Neural crest cell (in vitro differentiated cells): ENCODE measurements at places on chromosomes 7 and 10. TPM values are rescaled to one million over a fixed set of nuclear protein-coding genes. Genes with fewer than 3 reads are reported as not detected.

DNA sequence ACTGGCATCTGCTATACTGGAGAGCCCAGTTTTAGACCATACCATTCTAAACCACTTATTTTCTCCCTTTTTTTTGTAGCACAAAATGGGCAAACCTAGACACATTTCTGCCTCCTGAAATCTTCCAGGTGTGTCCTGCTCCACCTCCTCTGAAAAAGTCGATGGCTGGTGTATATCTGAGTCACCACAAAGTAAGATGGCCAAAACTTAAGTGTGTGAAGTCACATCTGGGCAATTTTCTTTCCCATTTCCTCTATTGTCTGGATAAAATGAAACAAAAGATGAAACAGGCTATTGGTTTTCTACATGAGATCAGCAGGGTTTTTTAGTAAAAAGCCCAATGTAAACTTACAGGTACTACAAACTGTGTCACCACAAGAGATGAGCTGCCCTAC lies 65.5 kb downstream of the OSBPL3 start:
- H3K27me3 ChIP-seq: no peaks in the 10 kb centered on the region
- no peak for DNase-seq
- H3K4me3 ChIP-seq: no peak overlapping the region
- H3K4me1 ChIP-seq: no peaks in the 10 kb centered on the region

DNA sequence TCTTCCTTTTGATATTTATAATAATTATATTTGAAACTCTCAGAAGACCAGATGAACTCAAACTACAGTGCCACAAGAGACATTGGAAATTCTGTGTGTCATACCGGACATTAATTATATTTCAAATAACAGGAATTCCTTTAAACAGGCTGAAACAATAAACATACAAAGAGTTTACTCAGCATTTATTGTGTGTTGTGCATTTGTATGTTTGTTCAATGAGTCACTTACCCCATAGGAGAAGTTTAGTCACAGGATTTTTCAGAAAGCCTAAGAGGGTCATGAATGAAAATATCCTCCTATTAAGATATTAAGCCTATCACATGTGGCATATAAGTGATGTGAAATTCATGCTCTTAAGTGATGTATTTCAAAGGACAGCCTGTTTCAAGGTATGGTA lies 566.8 kb downstream of the CNTNAP2 start:
- no peak overlapping the region for H3K27ac ChIP-seq
- DNase-seq: no peak
- no peaks in the 10 kb centered on the region for H3K27me3 ChIP-seq
- no peaks in the 10 kb centered on the region for H3K4me1 ChIP-seq
- no peak overlapping the region for H3K4me3 ChIP-seq
- no peaks in the 10 kb centered on the region for H3K36me3 ChIP-seq

- no peak for DNase-seq
- no peak overlapping the region for H3K4me3 ChIP-seq
- H3K36me3 ChIP-seq: peaks cover 8% of the 10 kb centered on the region
- no peak overlapping the region for H3K27ac ChIP-seq
These were observed 246.1 kb downstream of the TNS3 start for GRCh38 chr7:47335557-47336471.

GRCh38 chr10:35559416-35559815 lies 45.7 kb upstream of the GJD4 start:
- no peaks in the 10 kb centered on the region for H3K27me3 ChIP-seq
- no peak overlapping the region for H3K27ac ChIP-seq
- H3K4me1 ChIP-seq: peaks cover 3% of the 10 kb centered on the region

DNA sequence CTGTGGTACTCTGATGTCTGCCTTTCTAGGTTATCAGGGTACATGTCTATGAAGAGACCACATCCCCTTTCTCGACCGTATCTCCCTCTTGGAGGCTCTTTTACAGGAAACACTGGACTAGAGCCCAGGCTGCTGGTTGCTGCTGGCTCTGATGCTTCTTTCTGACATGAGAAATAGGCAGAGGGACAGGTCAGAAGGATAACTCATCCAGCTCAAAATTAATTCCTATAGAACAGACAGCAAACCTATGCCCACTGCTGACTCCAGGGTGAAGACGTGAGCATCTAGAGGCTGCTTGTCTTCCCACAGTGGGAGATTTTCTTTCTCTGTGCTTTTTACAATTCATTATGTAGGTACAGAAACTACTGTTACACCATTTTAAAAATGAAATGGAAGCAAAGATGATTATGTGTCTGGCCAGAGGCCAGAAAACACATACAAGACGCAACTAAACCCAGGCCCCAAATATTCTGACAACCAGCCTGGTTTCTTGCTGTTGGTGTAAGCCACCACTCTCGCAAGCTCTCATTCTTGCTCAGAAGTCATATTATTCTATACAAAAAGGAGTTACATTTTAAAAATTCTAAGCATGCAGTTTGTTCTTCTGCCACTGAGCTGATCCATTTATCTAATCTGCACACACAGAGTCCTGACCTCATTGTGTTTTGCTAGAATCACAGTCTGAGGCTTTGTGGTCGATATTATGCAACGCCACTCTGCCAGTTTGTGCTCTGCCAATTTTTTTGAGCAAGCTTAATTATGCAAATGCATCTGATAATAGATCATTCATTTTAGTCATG lies 424.3 kb downstream of the KIF20B start:
- no peak for DNase-seq
- no peaks in the 10 kb centered on the region for H3K36me3 ChIP-seq
- H3K4me1 ChIP-seq: no peaks in the 10 kb centered on the region
- no peak overlapping the region for H3K27ac ChIP-seq
- H3K27me3 ChIP-seq: no peaks in the 10 kb centered on the region
- no peak overlapping the region for H3K4me3 ChIP-seq

- peaks cover 7% of the 10 kb centered on the region for H3K27me3 ChIP-seq
- no peak for DNase-seq
- H3K4me3 ChIP-seq: no peak overlapping the region
- H3K36me3 ChIP-seq: no peaks in the 10 kb centered on the region
These were observed 120.6 kb upstream of the TCERG1L start for GRCh38 chr10:131431978-131432690.

GRCh38 chr10:21289961-21290360 lies 235.5 kb downstream of the SKIDA1 start:
- H3K36me3 ChIP-seq: no peaks in the 10 kb centered on the region
- no peak overlapping the region for H3K27ac ChIP-seq

- DNase-seq: no peak
- H3K4me1 ChIP-seq: no peaks in the 10 kb centered on the region
- no peaks in the 10 kb centered on the region for H3K27me3 ChIP-seq
- H3K27ac ChIP-seq: no peak overlapping the region
- H3K36me3 ChIP-seq: no peaks in the 10 kb centered on the region
- H3K4me3 ChIP-seq: no peak overlapping the region
These were observed 371.8 kb downstream of the MDFIC start for GRCh38 chr7:115293628-115294240.

DNA sequence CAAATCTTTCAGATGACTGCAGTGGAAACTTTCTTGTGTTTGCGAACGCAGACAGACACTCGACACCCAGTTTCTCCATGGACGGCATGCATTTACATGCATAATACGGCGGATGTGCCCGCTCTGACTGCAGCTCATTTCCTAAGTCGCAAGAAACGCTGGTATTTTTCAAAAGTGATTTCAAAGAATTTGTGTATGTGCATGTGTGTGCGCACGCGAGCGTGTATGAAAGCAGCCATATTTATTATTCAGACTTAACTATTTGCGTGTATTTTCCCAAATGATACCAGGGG lies 436.5 kb upstream of the MGMT start:
- no peak for DNase-seq
- no peak overlapping the region for H3K4me3 ChIP-seq
- peaks cover 21% of the 10 kb centered on the region for H3K4me1 ChIP-seq
- H3K27me3 ChIP-seq: peaks cover 68% of the 10 kb centered on the region
- H3K36me3 ChIP-seq: no peaks in the 10 kb centered on the region
- no peak overlapping the region for H3K27ac ChIP-seq

- no peaks in the 10 kb centered on the region for H3K27me3 ChIP-seq
- no peak overlapping the region for H3K27ac ChIP-seq
- H3K36me3 ChIP-seq: no peaks in the 10 kb centered on the region
- DNase-seq: no peak
These were observed 52.0 kb downstream of the ZNF22 start for GRCh38 chr10:45052700-45053099.

- H3K4me1 ChIP-seq: no peaks in the 10 kb centered on the region
- no peak overlapping the region for H3K4me3 ChIP-seq
- no peak overlapping the region for H3K27ac ChIP-seq
- H3K36me3 ChIP-seq: no peaks in the 10 kb centered on the region
- H3K27me3 ChIP-seq: no peaks in the 10 kb centered on the region
These were observed 42.0 kb upstream of the PDLIM1 start for GRCh38 chr10:95332666-95333249.

DNA sequence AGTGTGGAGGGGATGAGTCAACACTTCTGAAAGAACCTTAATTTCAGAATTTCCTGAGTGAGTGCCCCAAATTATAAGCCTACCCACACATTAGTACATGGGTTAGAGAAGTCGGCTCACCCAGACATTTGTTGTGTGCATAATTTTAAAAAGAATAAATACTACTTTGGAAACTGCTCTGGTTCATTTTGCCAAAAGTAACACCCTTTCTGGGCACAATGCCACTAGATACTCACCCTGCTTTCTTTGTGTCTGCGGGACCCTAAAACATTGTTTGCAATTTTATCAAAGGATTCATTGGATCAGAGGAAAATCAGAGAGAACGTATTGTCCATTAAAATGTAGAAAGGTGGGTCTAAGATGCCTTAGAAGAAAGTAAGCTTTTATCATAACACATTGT lies 245.5 kb upstream of the NRP1 start:
- no peaks in the 10 kb centered on the region for H3K36me3 ChIP-seq
- H3K4me1 ChIP-seq: no peaks in the 10 kb centered on the region
- H3K4me3 ChIP-seq: no peak overlapping the region

DNA sequence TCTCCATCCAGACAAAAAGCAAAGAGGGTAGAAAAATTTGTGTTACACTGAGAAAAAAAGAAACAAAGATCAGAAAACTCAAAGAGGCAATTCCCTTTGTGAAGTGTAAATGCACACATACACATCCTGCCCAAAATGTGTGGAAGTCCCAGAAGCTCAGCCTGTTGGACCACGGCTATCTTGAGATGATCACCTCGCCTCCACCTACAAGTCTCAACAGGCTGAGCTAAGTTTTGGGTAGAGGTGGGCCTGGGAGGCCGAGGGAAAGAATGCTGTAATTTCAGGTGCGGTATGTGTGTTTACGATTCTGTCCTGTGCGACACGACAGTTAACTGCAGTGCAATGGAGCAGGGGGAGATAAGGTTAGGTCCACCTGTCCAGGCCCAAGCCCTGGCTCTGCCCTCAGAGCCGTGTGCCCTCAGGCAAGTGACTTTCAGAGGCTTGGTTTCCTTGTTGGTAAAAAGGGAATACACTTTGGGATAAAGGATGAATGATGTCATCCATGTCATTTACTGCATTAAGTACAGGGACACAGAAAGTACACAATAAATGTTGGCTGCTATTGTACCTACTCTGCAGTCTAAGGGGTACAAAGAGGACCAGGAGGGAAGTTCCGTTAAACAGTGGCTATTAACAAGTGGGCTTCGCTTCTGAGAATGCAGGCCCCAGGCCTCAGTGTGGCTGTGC lies 67.3 kb downstream of the AFAP1L2 start:
- no peak for DNase-seq
- H3K36me3 ChIP-seq: peaks cover 10% of the 10 kb centered on the region
- no peaks in the 10 kb centered on the region for H3K27me3 ChIP-seq
- peak overlapping the region; percentile 86 for H3K27ac ChIP-seq
- no peak overlapping the region for H3K4me3 ChIP-seq

- H3K36me3 ChIP-seq: no peaks in the 10 kb centered on the region
- no peak overlapping the region for H3K4me3 ChIP-seq
These were observed 6.5 kb downstream of the MGAM start for GRCh38 chr7:142002179-142002578.

- H3K4me3 ChIP-seq: peak overlapping the region; percentile 95
- H3K4me1 ChIP-seq: peaks cover 30% of the 10 kb centered on the region
- H3K27me3 ChIP-seq: no peaks in the 10 kb centered on the region
- H3K36me3 ChIP-seq: peaks cover 13% of the 10 kb centered on the region
These were observed 982 bp downstream of the PGAM1 start for GRCh38 chr10:97426776-97427570.

GRCh38 chr7:70867513-70867912 lies 264.4 kb upstream of the GALNT17 start:
- no peak for DNase-seq

The SNCG gene
- 7.8 and 8.2 TPM in 2 replicates for total RNA-seq

The GIMAP6 gene
- total RNA-seq: not detected in 2 replicates

The DGKB gene
- 0.72 and 0.98 TPM in 2 replicates for total RNA-seq

The COL17A1 gene
- total RNA-seq: not detected in 2 replicates

The DGKI gene
- total RNA-seq: 2.2 and 3.3 TPM in 2 replicates

The ABI1 gene
- total RNA-seq: 27.6 and 30.4 TPM in 2 replicates

The PKD1L1 gene
- 0.11 and 0.19 TPM in 2 replicates for total RNA-seq

The ELFN1 gene
- 8.5 and 9.4 TPM in 2 replicates for total RNA-seq

The CALU gene
- 139 and 145 TPM in 2 replicates for total RNA-seq
